Suprapubic skin (tissue), 4 donors: ENCODE measurements at places on chromosomes 5 and 9. TPM values are rescaled to one million over a fixed set of nuclear protein-coding genes. Genes with fewer than 3 reads are reported as not detected.

Gene ADAMTS2
- 3.1 TPM for total RNA-seq

Gene ARID3C
- 0.42 TPM for total RNA-seq

Gene LRRC8A
- 127 TPM for total RNA-seq

Gene PDZD2
- 115 TPM for total RNA-seq

Gene LECT2
- not detected for total RNA-seq

- no peaks in the 10 kb centered on the region for H3K27me3 ChIP-seq
- H3K4me1 ChIP-seq = peaks cover 38% of the 10 kb centered on the region
- no peak for DNase-seq
- peak overlapping the region; percentile 3 for H3K4me3 ChIP-seq
- no peaks in the 10 kb centered on the region for H3K36me3 ChIP-seq
- H3K27ac ChIP-seq = peak overlapping the region; percentile 62
Measured at GRCh38 chr5:131281133-131281867, 17.4 kb downstream of the CDC42SE2 start.

DNA sequence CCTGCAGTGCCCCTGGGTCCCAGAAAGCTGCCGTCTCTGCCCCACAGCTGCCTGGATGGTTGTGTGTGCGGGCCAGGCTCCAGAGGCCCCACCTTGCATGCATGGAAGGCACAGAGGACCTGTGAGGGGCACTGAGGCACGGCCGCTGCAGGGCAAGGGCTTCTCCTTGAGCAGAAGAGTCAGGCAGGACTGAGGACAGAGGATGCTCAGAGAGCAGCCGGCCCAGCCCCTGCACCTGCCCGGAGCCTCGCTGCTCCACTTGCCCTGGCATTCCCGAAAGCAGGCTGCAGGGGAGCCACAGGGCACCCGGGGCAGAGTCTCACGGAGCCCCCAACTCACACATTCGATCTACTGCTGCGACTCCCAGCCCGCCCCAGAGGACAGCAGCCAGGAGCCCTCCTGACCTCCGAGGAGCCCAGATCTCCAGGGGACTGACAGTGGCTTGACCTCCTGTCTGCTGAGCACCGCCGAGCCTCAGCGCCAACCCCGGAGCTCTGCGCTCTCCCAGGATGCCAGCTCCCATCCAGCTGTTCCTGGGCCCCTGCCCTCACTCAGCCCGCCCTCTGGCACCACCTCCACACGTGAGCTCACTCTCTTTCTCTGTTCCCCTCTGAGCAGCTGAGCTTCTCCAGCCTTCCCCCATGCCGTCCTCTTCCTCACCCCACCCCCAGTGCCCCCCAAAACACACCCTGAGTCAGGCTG lies 95.0 kb downstream of the KCNT1 start:
- no peaks in the 10 kb centered on the region for H3K36me3 ChIP-seq
- H3K27ac ChIP-seq = no peak overlapping the region
- no peaks in the 10 kb centered on the region for H3K27me3 ChIP-seq
- H3K4me1 ChIP-seq = peaks cover 11% of the 10 kb centered on the region

DNA sequence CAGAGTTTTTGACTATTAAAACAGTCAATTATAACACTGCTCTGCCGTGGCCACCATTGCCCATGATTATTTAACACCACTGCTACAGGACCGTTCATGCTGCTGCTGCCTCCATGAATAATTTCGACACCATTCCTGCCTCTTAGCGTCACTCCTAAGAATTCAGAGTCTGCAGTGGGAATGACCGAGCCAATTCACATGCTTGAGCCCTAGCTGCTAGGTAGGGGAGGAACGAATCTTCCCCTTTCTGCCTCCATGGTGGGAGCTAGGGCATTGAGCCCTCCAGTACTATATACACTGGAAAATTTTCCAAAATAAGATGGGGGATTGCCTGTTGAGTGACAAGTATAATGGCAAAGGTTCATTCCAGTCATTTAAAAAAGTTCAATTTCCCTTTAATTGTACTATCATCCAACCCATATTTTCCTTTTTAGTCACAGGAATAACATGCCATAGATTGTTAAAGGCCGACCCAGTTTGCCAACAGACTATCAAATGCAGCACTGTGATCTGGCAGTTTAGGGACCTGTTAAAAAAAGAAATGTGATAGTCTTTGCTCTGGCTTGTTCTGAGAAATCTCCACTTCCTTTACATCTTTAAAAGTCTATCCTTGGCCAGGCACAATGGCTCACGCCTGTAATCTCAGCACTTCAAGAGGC lies 13.5 kb upstream of the B4GALT1 start:
- no peaks in the 10 kb centered on the region for H3K36me3 ChIP-seq
- H3K27me3 ChIP-seq = no peaks in the 10 kb centered on the region
- H3K27ac ChIP-seq = no peak overlapping the region
- peaks cover 13% of the 10 kb centered on the region for H3K4me1 ChIP-seq
- no peak overlapping the region for H3K4me3 ChIP-seq
- DNase-seq = no peak

GRCh38 chr9:76519075-76519835 lies 60.3 kb downstream of the GCNT1 start:
- no peaks in the 10 kb centered on the region for H3K4me1 ChIP-seq
- H3K4me3 ChIP-seq = no peak overlapping the region
- DNase-seq = no peak
- H3K27ac ChIP-seq = no peak overlapping the region
- H3K27me3 ChIP-seq = no peaks in the 10 kb centered on the region
- H3K36me3 ChIP-seq = no peaks in the 10 kb centered on the region

DNA sequence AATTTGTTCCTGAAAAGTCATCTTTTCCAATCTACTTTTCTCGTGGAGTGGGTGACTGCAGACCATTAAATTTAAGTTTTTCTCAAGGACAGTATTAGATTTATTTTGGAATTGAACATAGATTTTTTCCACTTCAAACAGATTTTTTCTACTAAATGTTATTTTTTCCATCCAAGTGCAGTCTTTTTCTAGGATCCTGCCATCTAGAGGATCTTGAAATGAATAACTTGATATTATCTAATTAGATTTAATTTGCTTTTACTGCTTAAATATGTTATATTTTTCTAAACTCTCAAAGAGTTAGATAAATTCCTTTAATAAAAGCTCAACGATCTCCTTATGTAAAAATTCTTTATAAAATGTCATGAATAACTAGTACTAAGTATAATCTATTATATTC lies 136.9 kb upstream of the PRR16 start:
- H3K27me3 ChIP-seq = no peaks in the 10 kb centered on the region
- no peak overlapping the region for H3K4me3 ChIP-seq
- no peaks in the 10 kb centered on the region for H3K4me1 ChIP-seq
- no peak overlapping the region for H3K27ac ChIP-seq
- DNase-seq = no peak

- H3K36me3 ChIP-seq = no peaks in the 10 kb centered on the region
- H3K27me3 ChIP-seq = no peaks in the 10 kb centered on the region
- no peak overlapping the region for H3K27ac ChIP-seq
- DNase-seq = no peak
- no peak overlapping the region for H3K4me3 ChIP-seq
Measured at GRCh38 chr9:26301046-26301445, 591.6 kb downstream of the CAAP1 start.

GRCh38 chr9:113416149-113416721 lies 5.7 kb downstream of the C9orf43 start:
- H3K4me3 ChIP-seq = no peak overlapping the region
- H3K36me3 ChIP-seq = no peaks in the 10 kb centered on the region
- H3K27me3 ChIP-seq = no peaks in the 10 kb centered on the region
- DNase-seq = no peak

- no peaks in the 10 kb centered on the region for H3K36me3 ChIP-seq
- H3K4me1 ChIP-seq = peaks cover 12% of the 10 kb centered on the region
- no peak for DNase-seq
- H3K4me3 ChIP-seq = no peak overlapping the region
Measured at GRCh38 chr5:140225396-140225795, 50.4 kb downstream of the CYSTM1 start.

DNA sequence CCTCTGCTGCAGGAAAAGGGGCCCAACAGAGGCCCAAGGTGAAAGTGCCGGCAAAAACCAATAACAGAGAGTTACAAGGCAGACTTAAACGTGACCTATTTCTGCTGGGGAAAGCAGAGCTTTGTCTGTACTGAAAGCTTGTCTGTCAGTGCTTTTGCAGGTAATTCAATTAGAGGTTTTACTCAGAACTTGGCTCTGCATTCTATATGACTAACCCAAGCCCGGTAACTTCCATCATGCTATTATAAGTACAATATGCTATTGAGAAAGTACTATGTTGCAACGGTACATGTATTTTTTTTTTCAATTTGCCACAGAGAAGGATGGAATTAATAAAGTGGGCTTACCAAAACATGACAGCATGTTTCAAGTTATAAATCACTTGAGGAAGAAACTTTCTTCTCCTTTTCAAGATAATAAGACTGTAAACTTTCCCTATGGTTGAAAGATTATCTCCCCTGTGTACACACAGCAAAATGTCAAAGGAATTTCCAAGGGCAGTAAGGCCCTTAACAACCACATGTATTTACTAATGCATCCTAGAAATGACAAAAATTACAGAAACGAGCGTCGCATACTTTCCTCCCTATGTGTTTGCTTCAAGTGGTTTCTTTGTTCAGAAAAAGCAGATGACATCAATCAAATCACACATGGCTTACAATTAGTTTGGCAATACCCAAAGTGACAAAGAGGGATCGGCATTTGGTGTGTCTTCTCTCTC lies 282.4 kb downstream of the EFNA5 start:
- H3K27ac ChIP-seq = peak overlapping the region; percentile 79
- H3K4me1 ChIP-seq = peaks cover 31% of the 10 kb centered on the region
- peak overlapping the region; percentile 11 for H3K4me3 ChIP-seq
- H3K36me3 ChIP-seq = no peaks in the 10 kb centered on the region
- H3K27me3 ChIP-seq = no peaks in the 10 kb centered on the region

DNA sequence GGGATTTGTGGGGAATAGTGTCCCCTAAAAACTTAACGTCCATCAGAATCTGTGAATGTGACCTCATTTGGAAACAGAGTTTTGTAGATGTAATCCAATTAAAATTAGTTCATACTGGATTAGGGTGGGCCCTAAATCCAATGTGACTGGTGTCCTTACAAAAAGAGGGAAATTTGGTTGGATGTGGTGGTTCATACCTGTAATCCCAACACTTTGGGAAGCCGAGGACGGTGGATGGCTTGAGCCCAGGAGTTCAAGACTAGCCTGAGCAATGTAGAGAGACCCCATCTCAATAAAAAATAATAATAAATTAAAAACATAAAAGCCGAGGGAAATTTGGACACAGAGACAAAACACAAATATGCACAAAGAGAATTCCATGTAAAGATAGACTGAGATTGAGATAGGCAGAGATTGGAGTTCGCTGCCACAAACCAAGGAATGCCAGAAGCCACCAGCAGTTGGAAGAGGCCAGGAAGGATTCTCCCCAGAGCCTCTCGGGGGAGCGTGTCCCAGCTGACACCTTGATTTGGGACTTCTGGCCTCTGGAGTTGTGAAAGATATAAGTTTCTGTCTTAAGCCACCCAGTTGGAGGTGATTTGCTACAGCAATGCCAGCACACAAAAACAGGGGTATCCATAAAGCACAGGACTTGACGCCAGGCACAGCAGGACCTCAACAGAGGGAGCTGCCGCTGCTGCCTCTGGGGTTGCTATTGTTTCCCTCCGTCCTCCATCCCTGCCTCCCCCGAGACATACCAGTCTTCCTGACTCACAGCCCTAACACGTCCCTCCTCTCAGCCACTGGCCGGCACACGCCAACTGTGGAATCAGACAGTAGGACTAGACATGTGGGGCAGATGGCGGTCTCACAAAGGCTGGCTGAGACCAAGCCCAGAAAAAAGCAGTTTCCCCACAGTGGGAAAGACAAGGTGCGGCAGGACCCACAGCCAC lies 73.8 kb upstream of the IL17B start:
- H3K36me3 ChIP-seq = no peaks in the 10 kb centered on the region
- peaks cover 40% of the 10 kb centered on the region for H3K4me1 ChIP-seq
- no peak overlapping the region for H3K4me3 ChIP-seq
- no peaks in the 10 kb centered on the region for H3K27me3 ChIP-seq

DNA sequence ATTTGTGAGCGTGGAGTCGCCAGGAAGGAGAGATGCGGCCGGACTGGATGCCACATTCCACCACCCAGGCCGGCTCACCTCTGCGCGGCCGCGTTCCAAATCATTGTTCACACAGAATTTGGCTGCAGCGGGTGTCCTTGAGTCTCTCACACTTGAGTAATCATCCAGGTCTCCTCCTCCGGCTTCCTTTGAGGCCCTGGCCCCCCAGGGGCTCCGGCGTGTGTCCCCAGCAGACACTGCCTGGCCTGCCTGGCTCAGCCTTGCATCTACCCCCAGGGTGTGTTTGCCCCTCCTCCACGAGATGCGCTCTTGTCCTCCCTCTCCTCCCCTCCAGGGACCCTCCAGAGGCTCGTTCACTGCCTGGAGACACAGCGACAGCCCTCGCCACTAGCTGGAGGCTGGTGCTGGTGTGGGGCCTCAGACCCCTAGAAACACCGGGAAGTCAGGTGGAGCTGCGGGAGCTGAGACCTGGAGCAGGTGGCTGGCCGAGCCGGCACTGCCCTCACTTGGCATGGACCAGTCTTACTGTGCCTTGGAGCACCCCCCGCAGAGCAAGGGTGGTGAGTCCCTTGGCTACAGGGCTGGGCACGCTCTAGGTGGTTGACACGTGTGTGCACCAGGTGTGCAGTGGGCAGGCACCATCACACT lies 7.0 kb upstream of the SLC9A3 start:
- DNase-seq = no peak
- H3K4me3 ChIP-seq = no peak overlapping the region
- peaks cover 12% of the 10 kb centered on the region for H3K4me1 ChIP-seq
- no peak overlapping the region for H3K27ac ChIP-seq
- no peaks in the 10 kb centered on the region for H3K36me3 ChIP-seq

DNA sequence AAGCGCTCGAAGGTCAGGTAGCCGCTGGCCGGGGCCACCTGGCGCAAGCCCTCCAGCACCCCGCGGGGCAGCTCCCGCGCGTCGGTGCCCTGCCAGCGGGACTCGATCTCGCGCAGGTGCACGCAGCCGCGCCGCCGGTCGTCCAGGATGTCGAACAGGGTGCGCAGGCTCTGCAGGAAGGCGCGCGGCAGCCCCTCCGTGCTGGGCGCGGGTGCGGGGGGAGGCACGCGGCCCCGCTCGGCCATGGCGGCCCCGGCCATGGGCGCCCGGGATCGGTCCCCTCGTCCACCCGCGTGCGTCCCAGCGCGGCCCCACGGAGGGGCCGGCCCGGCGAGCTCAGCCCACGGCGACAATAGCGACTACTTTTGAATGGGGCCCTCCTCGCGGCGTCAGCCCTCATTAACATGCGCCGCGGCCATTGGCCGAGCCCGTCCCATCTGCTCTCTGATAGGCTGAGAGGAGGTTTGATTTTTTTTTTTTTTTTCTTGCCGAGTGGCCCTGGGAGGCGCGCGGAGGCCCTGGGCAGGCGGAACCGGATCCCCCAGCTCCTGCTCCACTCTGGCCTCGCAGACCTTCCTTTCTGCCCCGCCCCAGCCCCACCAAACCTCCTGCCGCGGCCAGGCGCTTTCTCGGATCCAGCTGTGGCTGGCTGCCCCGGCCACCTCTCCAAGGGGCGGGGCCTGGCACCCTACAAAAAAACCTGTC lies at the start of gene SAPCD2:
SAPCD2 (minus strand) TSS at position 357 of the 705 bp plus-strand sequence; CDS start at position 260, 97 bp downstream.
- H3K36me3 ChIP-seq = no peaks in the 10 kb centered on the region
- peaks cover 18% of the 10 kb centered on the region for H3K27me3 ChIP-seq
- DNase-seq = peak; percentile 95
- H3K4me1 ChIP-seq = peaks cover 35% of the 10 kb centered on the region
- H3K27ac ChIP-seq = peak within 1 kb of the TSS; percentile 66

- no peaks in the 10 kb centered on the region for H3K36me3 ChIP-seq
- no peak overlapping the region for H3K4me3 ChIP-seq
- no peak for DNase-seq
- no peaks in the 10 kb centered on the region for H3K4me1 ChIP-seq
Measured at GRCh38 chr5:135295852-135296251, 103.2 kb downstream of the MACROH2A1 start.

- H3K27ac ChIP-seq = peak within 1 kb of the TSS; percentile 53
- H3K36me3 ChIP-seq = no peaks in the 10 kb centered on the region
- H3K27me3 ChIP-seq = no peaks in the 10 kb centered on the region
Measured at GRCh38 chr9:131289301-131290035, at the start of gene PLPP7. TSS of gene PLPP7 (plus strand) at chr9:131289723. CDS start at chr9:131289998, 275 bp downstream.
